ENCODE measurements at places on chromosomes 13 and 19.

GRCh38 chr13:98752467-98753290 is at the start of gene SLC15A1:
TSS of gene SLC15A1 (minus strand) at chr13:98752672. CDS start at chr13:98752598, 74 bp downstream.
- no peak for DNase-seq

- no peak for DNase-seq
Measured at GRCh38 chr19:19655051-19655594, 8.4 kb downstream of the ATP13A1 start.

DNA sequence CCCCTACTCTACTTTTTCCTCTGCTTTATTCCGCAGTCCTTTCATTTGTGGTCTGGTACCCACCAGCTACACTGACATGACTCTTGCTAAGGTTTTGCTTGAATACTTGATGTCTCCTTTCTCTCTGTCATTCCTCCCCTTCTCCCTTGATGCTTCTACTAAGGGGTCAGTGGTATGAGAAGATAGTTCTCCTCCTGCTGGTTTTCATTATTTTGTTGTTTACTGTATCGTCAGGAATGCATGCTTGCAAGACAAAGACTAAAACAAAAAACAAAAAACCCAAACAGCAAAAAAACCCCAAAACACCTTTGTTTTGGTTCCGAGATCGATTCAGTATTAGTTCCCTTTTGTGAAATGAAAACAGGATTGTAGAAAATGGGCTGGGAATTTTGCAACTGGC is 59.5 kb downstream of the PCCA start:
- DNase-seq = no peak

GRCh38 chr13:114108894-114109293 is 23.5 kb downstream of the RASA3 start:
- no peak for DNase-seq

- DNase-seq = no peak
Measured at GRCh38 chr13:98350746-98351330, 173.8 kb upstream of the RNF113B start.

DNA sequence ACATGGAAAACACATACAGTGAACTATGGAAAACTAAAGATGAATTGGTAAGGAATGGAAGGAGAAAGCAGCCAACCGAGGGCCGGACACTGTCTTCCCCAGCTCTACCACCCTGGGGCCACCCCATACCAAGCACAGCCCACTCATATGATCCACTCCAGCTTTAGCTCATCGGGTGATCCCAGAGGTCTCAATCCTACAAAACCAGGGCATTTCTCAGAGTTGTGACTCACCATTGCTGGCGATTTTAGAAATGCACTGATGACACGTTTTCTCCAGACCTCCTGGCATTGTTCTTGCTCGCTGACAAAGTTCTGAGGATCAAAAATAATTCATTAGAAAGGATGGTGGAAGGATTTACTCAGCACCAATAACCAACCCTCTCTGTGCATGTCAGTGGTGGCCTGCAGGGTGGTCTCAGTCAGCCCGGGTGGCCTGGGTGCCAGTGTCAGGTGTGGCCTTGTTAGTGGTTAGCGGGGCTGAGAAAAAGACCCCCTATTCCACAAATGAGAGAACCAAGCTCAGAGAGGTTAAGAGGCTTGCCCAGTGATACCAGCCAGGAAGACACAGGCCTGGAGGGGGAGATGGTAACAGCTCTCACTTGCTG is 6.6 kb downstream of the TMEM272 start:
- peak; percentile 63 for DNase-seq

GRCh38 chr13:23867027-23867491 is 22.1 kb downstream of the MIPEP start:
- DNase-seq = peak; percentile 57

- no peak for DNase-seq
Measured at GRCh38 chr13:71758828-71759227, 108.2 kb downstream of the DACH1 start.

GRCh38 chr19:2083174-2083854 is 12.8 kb downstream of the MOB3A start:
- no peak for DNase-seq

- no peak for DNase-seq
Measured at GRCh38 chr19:41411100-41411967, 13.7 kb downstream of the BCKDHA start.

- DNase-seq = no peak
Measured at GRCh38 chr19:6047256-6047655, 63.0 kb downstream of the RFX2 start.

GRCh38 chr19:38842439-38843174 is 7.2 kb downstream of the HNRNPL start:
- DNase-seq = no peak

- no peak for DNase-seq
Measured at GRCh38 chr13:111184458-111185401, 69.6 kb downstream of the ARHGEF7 start.

GRCh38 chr13:57552437-57552836 is 79.1 kb upstream of the PCDH17 start:
- DNase-seq = no peak

- DNase-seq = no peak
Measured at GRCh38 chr13:28658539-28658795, 463 bp upstream of the POMP start.

DNA sequence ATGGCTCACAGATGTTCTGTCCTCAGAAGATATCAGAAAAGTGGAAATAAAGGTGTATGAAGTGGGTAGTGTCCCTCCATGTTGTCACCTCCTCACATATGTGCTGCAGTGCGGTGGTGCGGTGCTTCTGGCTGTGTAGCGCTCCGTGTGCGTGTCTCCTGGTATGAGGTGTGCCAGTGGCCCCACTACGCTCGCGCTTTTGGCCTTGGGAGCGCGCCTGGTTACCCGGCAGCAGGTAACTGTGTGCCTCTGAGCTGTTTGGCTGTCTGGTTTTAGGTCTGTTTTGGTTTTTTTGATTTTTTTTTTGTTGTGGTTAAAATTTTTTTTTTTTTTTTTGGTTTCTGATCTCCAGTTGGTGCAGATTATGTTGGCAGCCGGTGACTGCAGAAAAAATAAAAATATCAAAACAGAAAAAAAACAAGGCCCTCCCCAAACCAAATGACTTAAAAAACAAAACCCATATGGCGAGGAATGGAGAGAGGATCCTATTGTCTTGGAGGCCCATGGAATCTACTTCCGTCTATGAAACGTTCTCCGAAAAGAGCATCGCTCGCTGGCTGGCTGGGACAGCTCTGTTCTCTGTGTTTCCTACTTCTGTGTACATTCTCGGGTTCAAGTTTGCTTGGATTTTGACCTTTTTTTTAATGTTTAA is 7.9 kb downstream of the HNRNPL start:
- DNase-seq = no peak

- no peak for DNase-seq
Measured at GRCh38 chr13:99057310-99057975, 79.6 kb upstream of the DOCK9 start.

DNA sequence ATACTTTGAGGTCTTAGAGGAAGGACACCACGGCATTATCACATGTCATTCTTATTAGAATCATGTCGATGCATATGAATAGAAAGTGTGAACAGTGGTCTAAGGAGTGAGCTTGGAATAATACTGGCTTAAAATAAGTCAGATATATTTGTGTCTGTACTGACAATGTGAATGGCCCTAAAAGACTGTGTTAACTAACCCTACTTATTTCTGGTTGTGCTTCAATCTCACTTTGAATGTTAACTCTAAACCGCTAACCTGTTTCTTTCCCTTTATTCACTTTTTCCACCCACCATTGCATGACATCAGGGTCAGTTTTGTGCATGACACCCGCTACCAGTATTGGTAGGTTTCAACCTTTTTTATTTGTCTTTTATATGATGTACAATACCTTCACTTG is 69.1 kb upstream of the RAP2A start:
- no peak for DNase-seq

- DNase-seq = no peak
Measured at GRCh38 chr13:60352644-60353043, 44.4 kb upstream of the TDRD3 start.
